ENCODE measurements at places on chromosomes 2 and 18.

DNA sequence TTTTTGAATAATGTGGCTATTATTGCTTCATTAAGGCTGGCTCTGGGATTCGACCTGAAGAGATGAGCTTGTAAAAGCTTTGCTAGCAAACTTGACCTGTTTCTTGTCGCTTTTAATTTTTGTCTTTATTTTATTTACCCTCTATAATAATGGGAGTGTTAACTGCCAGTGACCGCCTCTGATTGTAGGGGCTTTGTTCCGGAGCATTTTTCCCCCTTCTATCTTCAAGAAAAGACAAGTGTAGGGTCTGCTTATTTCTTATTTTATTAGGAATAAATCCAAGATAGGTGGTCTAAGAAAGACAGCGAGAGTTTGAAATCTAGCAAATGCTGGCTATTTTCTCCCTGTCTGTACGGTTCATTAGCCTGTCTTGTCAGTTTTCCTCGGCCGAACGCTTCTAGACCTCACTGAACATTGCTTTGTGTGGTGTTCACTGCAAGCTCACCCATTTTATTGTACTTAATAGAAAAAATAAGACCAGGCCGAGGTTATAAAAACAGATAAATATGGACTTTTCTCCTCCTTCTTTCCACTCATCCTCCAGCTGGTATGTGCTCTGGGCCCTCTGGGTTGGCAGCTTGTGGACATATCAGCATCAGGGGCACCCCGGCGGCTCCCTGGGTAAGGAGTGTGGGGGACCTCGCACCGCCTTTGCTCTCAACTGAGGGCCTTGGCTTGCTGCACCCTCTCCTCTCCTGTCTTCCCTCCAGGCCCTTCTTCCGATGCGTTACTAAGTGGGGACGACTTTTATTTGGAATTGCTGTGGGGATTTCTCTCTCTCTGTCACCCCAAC lies 8.5 kb downstream of the MEIS1 start:
- DNase-seq, result no peak

- DNase-seq, result no peak
Measured at GRCh38 chr2:129469389-129469788, 510.1 kb upstream of the RAB6C start.

GRCh38 chr2:208489687-208490086 lies 83.1 kb downstream of the PTH2R start:
- no peak for DNase-seq

- DNase-seq, result no peak
Measured at GRCh38 chr2:188798159-188798558, 176.0 kb upstream of the COL3A1 start.

GRCh38 chr2:207768866-207769596 lies 675 bp downstream of the FZD5 start:
- no peak for DNase-seq

DNA sequence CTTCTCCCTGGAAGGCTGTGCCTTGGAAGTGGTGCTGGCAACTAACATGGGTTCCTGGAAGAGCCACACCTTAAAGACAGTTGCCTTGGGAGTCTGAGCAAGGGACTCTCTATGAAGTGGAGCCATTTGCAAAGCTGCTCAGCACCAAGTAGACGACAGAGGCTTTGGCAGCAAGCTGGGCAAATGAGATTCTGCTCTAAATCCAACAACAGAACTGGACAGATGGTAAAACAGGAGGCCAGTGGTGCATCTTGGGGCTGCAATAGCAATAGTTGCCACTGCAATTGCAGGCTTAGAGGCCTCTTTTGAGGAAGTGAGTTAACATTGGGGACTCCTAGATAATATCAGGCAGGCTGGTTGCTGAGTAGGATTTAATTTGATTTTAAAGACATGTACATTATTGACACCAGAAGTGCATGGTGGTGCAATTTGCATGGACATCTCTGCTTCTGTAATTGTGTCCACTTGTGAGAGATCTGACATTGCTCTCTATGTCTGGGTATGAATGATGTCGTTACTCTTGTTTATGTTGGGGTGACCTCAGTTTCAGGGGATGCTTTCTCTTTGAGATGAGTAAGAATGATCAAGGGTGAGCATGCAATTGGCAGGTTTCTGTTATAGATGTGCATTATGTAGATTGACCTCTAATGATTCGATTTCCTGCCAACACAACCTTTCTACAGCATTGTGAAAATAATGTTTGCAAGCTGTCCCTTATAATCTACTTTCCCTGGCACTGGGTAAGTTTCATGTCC lies 568.3 kb upstream of the MEX3C start:
- no peak for DNase-seq

GRCh38 chr2:23761638-23762037 lies 165.3 kb downstream of the ATAD2B start:
- DNase-seq, result no peak

- peak; percentile 18 for DNase-seq
Measured at GRCh38 chr2:127811397-127812321, 688 bp upstream of the WDR33 start.

DNA sequence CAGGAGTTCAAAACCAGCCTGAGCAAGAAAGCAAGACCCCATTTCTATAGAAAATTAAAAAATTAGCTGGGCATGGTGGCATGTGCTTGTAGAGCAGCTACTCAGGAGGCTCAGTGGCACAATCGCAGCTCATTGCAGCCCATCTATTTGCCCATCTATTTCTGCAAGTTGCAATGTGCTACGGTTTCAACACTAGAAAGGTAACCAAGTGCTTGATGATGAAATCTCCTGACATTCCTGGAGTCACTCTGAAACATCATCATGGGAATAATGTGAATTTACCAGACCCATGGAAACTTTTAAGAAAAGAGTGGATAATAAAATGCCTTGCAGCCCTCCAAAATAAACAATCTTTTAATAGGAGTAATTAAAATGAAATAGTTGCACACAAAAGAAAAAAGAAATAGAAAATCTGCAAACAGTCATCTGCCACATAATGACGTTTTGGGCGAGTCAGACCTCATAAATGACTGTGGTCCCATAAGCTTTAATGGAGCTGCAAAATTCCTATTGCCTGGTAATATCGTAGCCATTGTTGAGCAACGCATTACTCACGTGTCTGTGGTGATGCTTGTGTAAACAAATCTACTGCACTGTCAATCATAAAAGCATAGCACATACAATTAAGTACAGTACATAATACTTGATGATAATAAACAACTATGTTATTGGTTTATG lies 46.6 kb upstream of the AMMECR1L start:
- no peak for DNase-seq

Measured in HuH-7 (cell line).